ENCODE measurements at places on chromosomes 6 and 20.
A peak's percentile ranks its signal among the peaks of the same experiment; 100 is the strongest.

GRCh38 chr6:161721511-161721910 lies 447.6 kb upstream of the AGPAT4 start:
- no peak for DNase-seq

DNA sequence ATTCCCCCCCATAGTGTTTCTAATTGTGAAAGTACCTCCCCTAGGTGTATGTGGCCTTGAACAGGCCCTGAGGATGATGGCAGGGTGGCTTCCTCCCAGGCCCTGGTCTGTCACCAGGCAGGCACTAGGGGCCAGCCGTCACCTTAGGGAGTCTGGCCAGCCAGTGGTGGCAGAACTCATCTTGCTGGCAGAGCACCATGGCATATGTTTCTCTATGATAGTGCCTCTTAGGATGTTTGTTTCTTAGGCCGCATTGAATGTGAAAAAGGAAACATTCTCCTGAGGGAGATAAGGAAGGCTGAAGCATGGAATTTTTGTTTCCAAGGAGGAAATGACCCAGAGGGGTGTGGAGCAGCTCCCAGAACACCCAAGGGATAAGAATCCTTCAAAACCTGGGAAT lies 45.2 kb upstream of the KLHL31 start:
- no peak for DNase-seq

DNA sequence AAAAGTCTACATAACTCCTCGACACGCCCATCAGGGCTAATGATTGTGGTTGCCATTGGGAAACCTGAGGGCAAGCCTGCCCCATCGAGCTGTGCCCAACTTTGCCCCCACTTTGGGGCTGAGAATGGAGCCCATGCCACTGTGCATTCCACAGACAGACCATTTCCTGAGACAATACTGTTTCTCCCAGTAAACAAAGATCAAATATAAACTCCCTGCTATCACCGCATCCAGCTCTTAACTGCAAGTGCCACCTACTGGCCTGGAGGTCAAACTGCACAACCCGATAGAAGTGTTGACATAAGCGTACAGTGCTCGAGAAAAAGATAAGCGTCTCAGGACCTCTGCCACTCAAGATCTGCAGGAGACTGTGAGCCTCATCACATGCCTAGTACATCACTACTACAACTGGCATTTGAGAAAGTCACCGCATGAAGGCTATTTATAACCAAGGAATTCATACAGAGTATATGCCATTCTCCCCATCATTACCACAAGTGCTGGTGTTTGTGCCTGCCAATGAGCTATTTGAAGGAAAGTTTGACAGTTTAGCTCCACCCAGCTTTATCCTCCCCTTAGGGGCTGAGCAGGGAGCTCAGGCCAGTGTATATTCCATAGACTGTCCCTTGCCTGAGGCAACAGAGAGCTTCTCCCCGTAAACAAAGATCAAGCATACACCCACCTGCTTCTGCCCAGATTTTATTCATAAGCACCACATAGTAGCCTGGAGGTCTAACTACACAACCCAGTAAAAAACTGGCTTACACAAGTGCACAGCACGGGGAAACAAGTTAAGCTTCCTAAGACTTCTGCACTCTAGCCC lies 4.5 kb upstream of the DEFB126 start:
- peak; percentile 34 for DNase-seq

DNA sequence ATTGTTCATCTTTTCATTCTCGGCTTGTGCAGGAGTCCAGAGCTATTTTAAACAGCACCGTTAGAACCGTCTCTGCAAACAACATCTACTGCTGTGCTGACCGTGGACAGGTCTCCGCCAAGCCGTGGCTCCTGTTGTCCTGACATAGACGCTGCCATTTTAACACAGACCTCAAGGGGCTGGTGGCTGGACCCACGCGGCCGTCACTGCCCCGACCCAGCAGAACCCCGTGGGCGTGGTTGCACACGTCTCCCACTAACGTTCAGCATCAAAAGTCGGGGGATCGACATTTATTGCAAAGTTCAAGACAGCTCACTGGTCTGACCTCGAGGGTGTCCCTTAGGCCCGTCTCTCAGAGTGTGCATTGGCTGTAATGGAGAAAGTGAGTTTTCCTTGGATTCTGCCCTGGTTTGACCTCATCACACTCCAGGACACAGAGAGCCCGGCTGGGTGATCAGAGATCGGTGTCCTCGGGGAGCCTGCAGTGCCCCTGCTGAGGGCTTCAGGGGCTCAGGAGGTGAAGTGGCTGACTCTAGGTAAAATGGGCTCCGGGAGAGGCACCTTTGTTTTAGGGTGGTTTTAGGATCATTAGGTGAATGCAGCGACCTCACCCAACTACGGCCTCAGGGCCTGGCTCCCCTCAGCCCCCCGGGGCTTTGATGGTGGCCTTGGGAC lies 363.2 kb downstream of the THBS2 start:
- DNase-seq: no peak

GRCh38 chr20:59221707-59222252 lies 58.2 kb downstream of the ZNF831 start:
- DNase-seq: no peak

GRCh38 chr6:30703011-30703410 lies 12.2 kb upstream of the NRM start:
- DNase-seq: no peak

DNA sequence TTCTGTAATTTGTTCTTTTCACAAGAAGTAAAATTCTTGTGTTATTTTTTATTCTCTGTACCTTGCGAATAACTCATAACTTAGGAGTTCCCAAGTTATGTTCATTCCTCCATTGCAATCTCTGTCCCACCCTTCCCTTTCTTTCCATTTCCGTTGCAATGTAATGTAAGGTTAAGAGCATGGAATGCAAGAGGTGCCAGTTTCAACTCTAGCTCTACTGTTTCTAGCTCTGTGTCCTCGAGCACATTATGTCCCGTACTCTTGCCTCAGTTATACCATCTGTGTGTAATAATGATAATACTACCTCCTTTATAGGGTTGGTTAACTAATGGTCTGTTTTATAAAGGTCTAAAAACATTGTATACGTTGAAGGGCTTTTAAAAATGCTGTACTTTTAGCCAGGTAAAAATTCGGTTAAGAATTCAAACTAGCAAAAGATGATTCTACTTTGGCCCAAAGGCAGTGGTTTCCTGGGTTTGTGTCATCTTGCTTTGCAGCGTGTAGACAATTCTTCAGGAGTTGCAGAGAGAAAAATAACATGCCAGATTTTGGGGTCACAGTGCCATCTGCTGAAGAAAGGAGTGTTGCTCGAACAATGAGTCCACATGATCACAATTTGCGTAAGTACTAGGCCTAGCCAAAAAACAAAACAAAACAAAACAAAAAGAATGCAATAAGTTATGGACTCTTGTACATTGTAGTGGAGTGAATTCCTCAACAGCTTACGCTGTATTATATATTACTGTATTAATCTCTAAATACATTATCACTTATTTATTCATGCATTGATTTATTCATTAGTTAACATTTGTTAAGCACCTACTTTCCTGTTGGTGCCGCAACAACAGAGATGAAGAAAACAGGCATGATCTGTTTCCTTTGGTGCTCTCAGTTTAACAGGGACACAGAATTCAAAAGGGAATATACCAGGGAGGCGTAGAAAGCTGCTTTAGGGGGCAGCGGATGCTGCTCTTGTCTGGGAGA lies 10.0 kb upstream of the PFDN4 start:
- DNase-seq: peak; percentile 48

DNA sequence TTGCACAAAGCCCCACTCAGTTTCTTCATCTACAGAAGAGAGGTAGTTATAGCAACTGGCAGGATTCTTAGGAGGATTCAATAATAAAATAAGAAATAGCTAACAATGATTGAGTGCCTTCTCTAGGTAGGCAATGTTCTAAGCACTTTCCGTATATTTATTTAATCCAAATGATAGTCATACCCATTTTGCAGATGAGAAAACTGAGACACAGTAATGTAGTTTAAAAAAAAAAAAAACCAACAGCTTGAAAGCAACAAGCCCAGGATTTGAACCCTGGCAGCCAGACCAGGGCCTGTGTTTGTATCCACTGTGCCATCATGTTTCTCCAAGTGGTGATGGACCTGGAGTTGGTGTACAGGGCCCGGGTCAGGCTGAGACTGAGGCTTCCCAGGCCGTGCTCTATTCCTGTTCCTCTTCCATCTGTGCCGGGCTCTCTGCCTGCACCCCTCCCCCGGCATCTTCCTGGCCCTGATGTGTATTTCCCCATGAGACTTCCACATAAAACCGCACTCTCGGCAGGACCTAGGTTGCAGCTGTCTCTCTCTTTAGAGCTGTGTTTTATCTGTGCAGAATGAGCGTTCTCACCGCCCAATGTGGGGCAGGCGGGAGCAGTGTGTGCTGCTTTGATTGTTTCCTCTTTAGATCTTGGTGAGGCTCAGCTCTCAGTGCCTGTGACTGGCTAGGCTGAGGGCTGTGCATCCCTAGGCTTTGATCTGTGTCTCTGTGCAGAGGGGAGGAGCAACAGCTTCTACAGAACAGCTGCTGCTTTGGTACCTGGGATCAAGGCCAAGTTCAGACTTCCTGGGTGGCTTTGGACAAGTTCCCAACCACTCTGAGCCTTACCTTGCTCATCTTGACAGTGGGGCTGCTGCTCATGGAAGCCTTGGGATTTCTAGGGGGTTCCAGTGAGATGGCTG lies 49.5 kb downstream of the TOX2 start:
- DNase-seq: no peak

DNA sequence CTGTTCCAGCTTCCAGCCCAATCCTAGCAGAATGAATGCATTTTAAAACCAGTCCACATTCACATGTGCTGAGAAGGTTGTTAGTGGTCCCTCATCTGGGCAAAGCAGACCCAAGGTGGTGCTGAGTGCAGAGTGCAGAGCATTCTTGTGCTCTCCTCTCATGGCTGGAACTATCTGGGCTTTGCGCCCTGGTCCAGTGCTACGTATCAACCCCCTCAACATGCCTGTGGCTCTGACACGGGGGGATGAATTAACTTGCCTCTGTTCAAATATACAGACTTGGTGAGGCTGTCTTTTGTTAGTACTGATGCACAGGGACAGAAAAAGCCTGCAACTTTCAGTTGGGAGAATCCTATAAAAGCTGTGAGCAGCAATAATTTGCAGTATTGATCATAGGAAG lies 42.5 kb downstream of the PANK2 start:
- DNase-seq: no peak

DNA sequence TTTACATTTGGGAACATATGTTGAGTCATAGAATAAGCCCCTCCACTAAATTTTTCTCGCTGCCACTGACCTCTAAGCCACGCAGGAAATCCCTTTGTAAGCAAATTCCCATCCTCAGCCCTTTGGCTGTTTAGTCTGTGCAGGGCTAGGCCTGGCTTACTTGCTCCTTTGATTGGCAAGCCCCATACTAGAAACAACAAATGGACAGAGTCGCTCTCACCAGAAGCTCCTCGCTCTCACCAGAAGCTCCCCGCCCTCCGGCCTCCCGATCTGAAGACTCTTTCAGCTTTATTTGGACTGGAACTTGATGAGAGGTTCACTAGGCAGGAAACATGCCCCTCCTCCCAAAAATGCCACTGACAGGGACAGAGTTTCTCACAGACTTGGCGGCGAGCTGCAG lies 149.2 kb upstream of the EXOC2 start:
- DNase-seq: no peak

- no peak for DNase-seq
Measured at GRCh38 chr6:20464041-20464440, 62.4 kb downstream of the E2F3 start.

DNA sequence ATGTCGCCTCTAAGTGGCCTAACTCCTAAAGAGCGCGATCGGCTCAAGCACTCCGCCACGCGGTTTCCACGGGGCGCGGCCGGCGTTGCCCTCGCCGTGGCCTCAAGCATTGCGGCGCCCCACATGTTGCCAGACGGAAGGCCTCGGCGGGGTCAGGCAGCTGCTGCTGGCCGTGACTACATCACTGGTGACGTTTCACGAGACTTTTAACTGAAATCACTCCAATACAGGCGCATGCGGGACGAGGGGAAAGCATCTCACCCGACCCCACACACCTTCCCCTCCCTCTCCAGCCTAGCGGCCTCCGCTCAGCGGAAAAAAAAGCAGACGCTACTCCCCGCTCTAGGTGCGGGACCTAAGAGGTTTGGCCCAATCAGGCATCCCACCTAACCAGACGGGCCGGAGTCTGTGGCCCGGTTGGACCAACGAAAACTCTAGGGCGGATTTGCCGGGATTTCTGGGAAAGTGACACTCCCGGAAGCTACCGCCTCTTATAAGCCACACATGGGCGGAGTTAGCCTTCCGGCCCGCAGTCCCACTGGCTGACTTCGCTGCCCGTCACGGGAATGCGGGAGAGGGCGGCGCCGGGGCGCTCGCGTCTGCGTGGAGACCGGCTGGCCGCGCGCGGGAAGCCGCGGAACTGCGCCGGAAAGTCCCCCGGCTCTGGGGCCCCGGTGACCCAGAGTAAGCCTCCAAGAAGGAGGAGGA lies at the start of gene NXT1:
NXT1 (plus strand) TSS at position 596 of the 708 bp plus-strand sequence. CDS start 3,251 bp downstream, outside the sequence.
- peak; percentile 99 for DNase-seq

GRCh38 chr6:27838058-27838944 lies 73.9 kb downstream of the OR2B2 start:
- peak; percentile 87 for DNase-seq

DNA sequence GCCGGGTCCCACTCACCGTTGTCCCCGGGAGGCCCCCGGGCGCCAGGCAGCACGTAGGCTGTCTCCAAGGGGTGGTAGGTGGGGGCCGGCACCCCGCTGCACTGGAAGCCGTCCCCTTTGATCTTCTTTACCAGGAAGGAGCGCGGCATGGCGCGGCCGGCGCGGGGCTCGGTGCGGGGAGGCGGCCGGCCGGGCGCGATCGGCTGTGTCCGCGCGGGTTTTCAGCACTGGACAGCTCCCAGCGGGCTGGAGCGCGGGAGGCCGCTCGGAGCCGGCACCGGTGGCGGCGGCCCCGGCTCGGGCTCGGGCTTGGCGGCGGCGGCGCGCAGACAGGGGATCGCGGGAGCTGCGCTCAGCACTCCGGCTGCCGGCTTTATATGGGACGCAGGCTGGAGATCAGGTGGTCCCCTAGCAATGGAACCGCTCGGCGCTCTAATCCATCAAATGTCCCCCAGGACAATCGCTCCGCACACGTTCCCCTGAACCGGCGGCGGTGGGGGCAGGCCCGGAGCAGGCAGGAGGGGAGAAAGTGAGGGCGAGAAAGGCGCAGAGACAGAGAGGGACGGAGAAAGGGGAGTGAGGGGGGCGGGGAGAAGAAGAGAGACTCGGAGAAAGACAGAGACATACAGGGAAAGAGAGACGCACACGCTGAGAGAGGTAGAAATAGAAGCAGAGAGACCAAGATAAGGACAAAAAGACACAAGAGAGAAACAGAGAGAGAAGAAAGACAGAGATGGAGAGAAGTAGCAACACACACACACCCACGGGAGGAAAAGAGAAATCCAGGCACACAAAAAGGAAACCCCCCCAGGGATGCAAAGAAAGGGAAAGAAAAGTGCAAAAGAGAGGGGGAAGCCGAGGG lies at the start of gene SCRT2:
SCRT2 (minus strand) TSS at position 350 of the 862 bp plus-strand sequence; CDS start at position 149, 201 bp downstream.
- DNase-seq: peak; percentile 60

DNA sequence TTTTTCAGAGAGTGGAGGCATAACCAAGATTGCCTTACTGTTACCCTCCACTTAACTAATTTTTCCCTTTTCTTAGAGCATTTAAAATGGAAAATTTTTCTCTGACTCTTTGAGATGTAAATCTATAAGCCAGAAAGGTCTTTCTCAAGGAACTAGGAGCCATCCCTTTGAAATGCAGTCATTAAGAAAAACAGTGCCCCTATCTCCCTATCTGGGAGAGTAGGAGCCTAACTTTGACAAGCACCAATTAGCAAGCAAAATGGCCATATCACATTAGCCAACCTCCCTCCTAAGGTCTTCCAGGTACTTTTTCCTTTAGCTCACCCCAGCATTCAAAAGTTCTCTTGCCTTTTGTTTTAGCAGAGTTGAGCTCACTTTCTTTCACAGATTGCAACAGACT lies 570.5 kb downstream of the EPHA7 start:
- DNase-seq: no peak

GRCh38 chr20:62831854-62832211 lies 15.0 kb downstream of the COL9A3 start:
- no peak for DNase-seq
